ENCODE measurements at places on chromosomes 16 and 17.

GRCh38 chr17:27520491-27521185 lies 64.4 kb downstream of the KSR1 start:
- no peak for DNase-seq

DNA sequence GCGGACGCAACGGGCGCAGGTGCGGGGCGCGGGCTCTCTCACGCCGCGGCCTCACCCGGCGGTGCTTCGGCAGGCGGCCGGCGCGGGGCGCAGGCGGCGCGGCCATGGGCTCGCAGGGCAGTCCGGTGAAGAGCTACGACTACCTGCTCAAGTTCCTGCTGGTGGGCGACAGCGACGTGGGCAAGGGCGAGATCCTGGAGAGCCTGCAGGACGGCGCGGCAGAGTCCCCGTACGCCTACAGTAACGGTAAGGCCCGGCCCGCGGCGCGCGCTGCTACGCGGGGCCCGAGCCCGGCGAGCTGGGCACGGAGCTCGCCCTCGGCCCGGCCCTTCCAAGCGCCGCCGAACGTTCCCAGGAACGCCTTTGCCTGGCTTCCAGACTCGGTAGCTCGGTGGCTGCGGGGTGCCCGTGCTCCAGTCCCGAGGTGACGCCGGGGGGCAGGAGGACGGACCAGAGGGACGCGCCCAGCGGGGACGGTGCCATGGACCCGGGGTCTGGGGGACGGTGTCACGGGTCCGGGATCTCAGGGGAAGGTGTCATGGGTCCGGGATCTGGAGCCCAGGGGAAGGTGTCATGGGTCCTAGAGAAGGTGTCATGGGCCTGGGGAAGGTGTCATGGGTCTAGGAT lies 435 bp downstream of the RAB40C start:
- no peak for DNase-seq

- DNase-seq, result no peak
Observed at GRCh38 chr17:13044572-13045065, 26.8 kb upstream of the ELAC2 start.

DNA sequence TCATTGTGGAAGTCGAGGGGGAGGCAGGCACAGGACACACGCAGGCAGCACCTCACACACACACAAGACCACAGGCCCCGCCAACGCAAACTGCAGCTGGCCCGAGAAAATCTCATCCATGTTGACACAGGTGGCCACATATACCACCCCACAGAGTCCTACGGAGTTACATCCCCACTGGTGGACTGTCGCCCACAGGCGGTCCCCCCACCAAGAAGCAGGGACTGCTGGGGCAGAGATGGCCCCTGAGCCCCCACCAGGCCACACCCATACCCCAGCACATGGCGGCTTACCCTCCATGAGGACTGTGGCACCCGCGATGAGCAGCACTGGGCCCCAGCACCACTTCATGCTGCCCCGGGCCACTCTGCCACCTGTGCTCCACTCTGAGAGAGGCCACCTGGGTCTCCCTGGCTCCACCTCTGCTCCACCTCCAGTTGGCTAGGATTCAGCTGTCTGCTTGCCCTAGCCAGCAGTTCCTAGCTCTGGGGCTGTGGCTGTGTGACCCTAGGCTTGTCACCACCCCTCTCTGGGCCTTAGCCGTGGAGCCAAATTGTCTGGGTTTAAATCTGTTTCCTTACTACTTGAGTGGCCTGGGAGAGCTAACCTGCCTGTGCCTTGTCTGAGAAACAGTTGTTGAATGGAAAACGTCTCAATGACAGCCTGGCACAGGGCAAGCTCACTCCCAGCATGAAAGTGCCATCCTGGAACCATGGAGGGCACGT lies at the start of gene PRSS53:
TSS of gene PRSS53 (minus strand) at position 485 of the 725 bp plus-strand sequence. CDS start at position 351, 134 bp downstream.
- no peak for DNase-seq

GRCh38 chr17:56710986-56711385 lies 117.5 kb downstream of the NOG start:
- DNase-seq, result no peak

DNA sequence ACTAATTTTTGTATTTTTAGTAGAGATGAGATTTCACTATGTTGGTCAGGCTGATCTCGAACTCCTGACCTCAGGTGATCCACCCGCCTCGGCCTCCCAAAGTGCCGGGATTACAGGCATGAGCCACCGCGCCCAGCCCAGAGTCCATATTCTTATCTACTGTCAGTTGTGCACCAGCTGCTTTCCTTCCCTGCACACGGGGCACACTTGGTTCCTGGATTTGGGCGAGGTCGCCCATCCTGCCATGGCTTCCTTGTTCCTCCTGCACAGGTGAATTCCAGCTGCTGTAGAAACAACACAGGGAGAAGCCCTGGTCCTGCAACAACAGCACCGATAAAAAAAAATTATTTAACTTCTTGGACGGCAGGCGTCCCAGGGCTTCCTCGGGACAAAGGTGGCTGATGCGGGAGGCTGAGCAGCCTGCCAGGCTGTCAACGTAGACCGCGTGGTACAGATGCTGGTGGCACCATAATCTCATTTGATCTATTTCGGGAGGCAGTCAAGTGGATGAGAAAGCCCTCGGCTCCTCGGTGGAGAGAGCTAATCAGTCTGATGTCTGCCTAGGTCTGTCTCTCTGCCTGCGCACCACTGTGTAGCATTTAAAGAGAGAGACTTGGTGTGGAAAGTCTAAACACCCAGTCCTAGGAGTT lies 19.1 kb downstream of the RGS9 start:
- no peak for DNase-seq

Measured in non-pigmented ciliary epithelial cell (primary cell).